NCI-H345 (cell line): ENCODE measurements at places on chromosomes 6 and 20.

DNA sequence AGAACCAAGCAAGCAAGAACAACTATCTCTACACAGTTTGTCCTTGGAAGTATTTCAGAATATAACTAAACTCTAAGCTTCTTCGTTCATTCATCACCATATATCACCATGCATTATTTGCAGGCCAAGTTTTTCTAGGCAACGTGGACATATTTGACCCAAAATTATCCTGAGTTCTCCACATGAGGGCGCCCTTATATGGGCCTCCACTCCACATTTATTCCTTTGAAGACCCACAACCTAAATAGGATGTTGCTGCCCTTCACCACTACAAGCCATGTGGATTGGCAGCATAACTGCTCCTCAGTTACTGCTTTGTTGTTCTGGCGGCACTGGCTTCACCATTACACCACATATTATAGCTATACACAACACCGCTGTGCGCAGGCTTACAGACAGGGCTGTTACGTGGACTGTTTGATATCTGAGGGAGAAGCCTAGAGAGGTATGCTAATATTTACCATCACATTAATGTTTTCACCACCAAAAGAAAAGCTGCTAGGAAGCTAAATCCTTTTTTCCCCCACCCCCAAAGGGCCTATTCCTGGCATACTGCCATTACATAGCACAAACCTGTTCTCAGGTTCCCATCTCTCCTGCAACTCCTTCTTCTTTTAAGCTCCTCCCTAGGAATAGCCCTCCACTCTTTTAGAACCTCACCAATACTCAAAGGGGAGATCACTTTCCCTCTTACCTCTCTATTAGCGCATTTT lies 411.7 kb downstream of the C6orf118 start:
- peak; percentile 74 for DNase-seq

DNA sequence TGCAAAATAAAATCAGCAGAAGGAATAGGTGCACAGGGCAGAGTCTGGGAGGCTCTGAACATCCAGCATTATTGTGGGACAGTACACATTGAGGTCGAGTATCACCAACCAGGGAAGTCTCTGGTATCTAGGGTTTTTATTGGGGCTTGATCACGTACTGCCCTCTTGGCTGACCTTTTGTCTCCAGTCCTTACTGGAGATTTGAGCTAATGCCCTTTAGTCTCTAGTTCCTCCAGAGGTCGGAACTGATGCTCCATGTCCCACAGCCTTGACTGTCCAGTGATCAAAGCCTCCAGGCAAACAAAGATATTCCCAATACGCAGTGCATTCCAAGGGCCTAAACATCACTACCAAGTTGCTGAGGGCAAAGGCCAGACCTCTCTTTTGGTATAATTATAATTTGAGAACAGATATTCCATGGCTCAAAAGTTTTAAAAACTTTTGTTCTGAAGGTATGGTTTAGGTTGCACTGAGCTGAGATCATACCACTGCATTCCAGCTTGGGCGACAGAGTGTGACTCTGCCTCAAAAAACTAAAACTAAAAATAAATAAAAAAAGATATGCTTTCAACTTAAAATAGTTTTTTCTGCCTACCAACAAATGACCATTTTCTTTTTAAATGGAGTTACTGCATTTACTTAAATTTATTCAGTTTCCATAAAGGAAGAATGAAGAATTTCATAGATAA lies 56.9 kb upstream of the DYNLRB1 start:
- DNase-seq: no peak

DNA sequence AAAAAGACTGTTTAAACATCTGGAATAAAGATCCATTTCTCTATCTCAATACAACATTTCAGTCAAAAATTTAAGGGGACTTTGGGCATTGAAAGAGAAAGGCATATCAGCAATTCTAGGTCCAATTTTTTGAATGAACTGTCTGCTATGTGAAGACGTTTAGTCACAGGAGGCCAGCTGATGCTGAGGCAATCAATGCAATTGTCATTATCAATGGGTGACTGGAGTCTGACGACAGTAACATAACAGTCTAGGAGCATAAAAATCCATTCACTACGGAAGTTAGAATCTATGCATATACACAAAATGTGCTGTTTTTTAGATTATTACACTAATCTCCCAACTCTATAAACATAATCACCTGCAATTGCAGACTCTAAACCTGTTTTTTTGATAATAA lies 37.8 kb downstream of the TENT5A start:
- DNase-seq: no peak

- DNase-seq: no peak
Observed at GRCh38 chr20:6388671-6389197, 265.9 kb upstream of the FERMT1 start.

- DNase-seq: no peak
Observed at GRCh38 chr6:36025260-36025931, 955 bp upstream of the SLC26A8 start.

- DNase-seq: no peak
Observed at GRCh38 chr6:143535189-143535614, 23.7 kb upstream of the FUCA2 start.
